ENCODE measurements at places on chromosomes 5 and 9.

GRCh38 chr5:75648712-75649111 lies 37.5 kb downstream of the ANKDD1B start:
- DNase-seq, result peak; percentile 44

DNA sequence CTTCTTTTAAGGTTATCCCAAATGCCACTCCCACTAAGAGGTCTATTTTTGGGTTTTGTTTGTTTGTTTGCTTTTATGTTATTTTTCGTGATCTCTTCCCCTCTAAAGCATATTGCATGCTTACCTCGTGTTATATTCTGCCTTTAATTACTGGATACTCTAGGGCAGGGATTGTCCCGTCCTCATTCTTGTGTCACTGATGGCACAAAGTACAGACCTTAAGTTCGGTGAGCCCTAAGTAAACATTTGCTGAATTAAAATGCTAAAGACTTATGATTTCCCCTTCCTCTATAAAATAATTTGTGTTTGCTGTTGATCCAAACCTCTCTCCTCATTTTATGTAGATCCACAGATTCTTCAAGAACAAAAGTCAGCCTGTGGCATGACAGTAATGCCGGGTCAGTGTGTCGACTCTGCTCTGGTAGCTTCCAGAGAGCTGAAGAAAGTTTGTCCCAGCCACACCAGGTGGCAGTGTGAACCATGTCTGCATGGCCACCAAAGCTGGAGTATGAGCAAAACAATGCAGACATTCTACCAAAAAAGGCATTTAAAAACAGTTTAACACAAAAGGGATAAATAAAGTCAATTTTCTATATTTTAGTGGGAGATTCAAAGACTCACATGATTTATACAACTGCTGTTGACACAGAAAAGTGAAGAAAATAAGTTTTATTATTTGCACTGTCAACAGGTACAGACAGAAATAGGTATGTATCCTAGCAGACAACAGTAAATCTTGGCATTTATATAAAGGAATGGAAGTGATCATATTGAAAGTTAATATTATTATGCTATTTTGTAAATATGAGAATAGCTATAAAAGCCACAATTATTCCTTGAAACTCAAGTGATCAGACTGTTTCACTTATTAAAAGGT lies 17.9 kb upstream of the POC5 start:
- peak; percentile 26 for DNase-seq

- DNase-seq, result no peak
Measured at GRCh38 chr5:135249658-135250057, 149.4 kb downstream of the MACROH2A1 start.

DNA sequence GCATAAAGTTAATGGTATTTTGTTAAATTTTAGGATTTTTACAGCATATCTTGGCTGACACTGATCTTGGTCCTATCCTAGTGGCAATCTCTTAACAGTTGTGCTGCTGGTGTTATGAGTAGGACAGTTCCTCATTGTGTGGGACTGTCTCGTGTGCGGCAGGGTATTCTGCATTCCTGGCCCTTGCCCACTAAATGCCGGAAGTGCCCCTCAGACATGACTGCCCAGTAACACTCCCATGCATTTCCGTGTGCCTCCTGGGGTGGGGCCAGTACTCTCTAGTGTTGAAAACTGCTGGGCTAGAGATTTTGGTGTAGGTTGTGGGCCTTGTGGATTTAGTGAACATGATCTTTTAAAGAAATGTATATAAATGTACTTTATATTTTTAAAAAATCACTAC lies 227.1 kb upstream of the DMRT1 start:
- DNase-seq, result no peak

DNA sequence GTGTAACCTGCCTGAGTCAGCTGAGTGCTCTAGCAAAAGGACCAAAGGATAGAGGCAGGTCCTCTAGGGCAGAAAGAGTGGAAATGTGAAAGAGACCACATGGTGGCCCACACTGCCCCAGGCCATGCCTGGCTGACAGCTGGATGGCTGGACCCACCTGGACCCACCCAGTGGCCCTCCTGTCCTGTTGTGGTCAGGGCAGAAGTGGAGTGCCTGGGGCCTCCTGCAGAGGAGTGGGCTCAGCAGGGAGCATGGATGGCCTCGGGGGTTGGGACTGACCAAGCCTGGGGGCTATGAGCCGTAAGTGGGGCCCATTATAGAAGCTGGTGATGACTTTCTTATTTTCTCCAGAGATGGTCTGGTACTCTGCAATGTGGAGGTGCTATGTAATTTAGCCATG lies 55.7 kb upstream of the FAM120AOS start:
- DNase-seq, result no peak

GRCh38 chr5:32627219-32627870 lies 42.0 kb downstream of the SUB1 start:
- DNase-seq, result no peak

DNA sequence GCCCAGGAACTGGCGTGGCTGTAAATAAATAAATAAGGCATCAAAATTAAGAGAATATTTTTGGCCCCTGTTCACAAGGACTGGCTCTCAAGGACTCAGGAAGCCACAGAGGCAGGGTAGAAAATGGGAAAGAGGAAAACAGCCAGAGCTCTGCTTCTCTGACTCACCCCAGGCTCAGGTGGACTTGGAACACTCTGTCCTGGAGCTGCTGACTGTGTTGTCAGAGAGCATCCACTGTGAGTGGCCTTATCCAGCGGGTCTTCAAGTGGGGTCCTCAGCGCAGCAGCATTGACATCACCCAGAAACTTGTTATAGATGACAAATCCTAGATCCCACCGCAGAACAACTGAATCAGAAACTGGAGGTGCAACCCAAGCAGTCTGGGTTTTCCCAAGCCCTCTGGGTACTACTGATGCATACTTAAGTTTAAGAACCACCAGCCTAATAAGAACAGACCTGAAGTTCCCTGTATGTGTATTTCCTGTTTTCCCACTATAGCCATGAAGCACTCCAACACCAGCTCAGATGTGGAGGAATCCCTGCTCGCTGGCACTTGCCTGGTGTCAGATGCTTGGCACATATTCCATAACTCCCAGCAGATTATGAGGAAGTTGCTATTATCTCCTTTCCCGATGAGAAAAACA lies 20.5 kb downstream of the ADRA1B start:
- no peak for DNase-seq

GRCh38 chr9:38207247-38207778 lies 138.3 kb upstream of the SHB start:
- DNase-seq, result no peak

- DNase-seq, result no peak
Measured at GRCh38 chr5:179599100-179599499, 24.4 kb downstream of the HNRNPH1 start.

- DNase-seq, result peak; percentile 79
Measured at GRCh38 chr9:95508968-95509850, 7.6 kb downstream of the PTCH1 start.

DNA sequence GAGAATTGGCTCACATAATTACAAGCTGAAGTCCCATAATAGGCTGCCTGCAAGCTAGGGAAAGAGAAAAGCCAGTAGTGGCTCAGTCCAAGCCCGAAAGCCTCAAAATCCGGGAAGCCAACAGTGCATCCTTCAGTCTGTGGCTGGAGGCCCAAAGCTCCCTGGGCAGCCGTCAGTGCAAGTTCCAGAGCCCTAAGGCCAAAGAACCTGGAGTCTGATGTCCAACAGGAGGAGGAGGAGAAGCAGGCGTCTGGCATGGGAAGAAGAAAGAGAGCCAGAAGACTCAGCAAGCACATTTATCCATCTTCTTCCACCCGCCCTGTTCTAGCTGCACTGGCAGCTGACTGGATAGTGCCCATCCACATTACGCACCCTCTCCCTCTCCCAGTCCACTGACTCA lies 213.4 kb downstream of the GAS1 start:
- no peak for DNase-seq

DNA sequence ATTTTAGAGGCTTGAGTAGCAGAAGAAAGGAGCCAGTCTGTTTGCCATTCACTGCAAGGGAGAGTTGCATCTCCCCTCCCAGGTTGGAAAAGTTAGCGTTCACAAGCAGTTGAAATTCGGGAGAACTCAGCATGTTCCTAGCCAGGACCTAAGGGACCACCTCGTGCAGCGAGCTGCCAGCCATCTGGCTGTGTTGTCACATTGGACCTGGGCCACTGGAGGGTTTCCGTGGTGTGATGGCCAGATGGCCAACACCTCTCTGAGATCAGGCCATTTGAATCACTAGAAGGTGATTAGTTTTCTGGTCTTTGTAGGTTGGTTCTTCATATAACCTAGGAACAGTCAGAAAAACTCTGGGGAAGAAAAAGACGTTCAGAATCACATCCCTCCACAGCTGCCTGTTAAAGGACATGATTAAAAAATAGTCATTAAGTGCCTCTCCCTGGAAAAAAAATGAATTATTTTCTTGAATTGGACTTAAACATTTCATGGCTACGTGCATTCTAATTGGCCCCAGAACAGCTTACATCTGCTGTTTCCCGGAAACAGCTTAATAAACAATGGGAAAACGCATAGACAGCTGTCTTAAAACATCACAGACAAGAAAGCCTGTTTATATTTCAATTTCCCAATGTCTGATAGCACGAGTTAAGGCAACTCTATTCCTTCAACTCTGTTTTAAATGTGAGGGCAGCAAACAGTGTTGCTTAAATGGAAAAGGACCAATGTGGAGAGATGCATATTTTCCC lies 303.9 kb downstream of the TENT4A start:
- no peak for DNase-seq

- DNase-seq, result no peak
Measured at GRCh38 chr9:78552802-78553201, 255.9 kb downstream of the PSAT1 start.

DNA sequence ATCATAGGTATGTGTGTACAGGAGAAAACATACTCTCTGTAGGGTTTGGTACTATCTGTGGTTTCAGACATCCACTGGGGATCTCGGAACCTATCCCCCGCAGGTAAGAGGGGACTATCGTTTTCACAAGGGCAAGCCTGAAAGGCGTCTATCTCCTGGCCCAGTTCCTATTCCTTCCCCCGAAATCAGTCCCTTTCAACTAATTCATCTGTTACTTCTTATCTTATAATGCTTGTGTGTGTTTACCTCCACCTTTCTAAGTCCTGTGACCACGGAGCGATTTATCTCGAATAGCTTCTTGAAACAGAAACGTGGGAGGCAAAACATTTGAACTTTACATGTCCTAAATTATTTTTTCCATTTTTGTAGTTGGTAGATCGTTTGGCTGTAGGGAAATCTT lies 11.4 kb downstream of the ABO start:
- DNase-seq, result no peak

DNA sequence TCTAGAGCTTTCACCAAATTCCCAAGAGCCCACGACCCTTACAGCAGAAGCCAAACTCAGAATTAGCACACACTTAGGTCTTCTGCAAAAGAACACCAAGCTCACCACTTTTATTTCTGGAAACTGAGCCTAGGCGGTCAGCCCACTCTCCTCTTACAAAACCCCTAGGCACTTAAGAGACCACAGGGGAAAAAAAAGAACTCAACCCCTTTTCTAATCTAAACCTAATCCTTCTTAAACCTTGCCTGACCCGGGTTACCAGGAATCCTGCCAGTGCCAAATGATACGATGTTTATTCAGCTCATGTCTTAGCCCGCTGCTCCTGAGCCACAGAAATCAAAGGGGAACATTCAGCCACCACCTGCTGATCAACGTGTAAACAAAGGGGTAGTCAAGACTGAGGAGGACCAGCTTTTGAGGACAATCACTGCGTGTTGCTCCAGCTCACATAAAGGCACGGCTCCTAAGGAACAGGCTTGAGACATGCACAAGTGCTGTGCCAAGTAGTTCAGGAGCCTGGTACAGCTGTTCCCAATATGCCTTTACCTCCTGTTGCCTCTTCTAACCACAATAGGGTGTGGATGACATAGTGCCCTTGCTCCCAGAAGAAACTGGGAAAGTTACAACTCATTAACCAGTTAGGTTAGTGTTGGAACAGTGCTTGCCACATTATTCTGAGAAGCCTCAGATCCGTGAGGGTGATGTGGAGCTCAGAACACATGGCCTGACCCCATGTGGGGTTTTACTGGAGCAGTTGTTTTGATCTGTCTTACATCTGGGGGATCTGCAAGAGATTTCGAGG lies 49.3 kb downstream of the ZFAND5 start:
- no peak for DNase-seq

DNA sequence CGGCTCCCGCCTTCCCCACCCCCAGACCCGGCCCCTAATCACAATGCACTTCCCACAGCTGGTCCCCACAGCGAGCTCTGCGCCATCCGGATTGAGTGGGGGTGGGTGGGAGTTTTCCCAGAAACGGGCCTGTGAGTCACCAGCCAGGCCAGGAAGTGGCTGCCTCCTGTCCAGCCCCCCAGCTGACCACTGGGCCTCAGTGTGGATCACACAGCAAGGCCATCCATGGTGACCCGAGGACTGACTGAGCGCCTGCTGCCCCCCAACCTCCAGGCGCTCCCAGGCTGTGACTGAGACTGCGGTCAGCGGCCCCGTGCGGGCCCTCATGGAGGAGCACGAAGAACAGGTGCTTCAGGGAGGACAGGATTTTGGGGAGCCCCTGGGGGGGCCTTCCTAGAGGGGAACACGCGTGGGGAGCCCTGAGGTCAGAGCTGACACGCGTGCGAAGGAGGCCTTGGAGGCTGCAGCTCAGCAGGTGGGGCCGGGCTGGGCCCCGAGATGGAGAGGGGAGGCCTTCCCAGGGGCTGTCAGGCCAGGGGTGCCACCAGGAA lies 48.3 kb upstream of the EGFL7 start:
- DNase-seq, result no peak

DNA sequence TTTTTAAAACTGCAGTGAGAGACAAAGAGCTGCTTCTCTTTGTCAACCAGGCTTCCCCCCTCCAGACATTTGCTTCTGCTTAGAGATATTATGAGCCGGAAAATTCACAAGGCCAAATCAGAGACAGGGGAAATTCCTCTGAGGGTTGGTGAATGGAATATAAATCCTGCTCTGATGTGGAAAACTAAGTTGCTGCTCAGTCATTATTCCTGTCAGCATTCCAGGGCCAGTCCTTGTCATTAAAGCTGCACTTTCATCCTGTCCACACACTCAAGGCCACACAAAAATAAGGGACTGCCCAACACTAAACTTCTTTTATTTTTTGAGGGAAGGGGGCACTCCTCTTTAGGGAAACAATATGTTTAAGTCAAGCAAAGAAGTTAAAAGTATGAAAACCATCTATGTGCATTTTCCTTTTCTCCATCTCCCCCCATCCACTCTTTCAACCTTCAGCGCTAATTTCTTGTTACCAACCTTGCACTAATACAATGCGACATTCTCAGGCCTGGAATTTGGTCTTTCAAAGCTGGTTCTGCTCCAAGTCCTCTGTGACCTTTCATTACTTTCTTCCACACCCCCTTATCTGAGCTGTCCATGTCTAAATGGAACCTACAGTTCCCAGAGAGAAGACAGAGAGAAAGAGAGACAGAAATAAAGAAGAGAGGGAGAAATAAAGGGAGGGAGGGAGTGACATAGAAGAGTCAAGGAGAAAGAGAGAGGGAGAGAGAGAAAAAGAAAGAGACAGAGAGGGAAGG lies 118.9 kb upstream of the S1PR3 start:
- DNase-seq, result no peak

- DNase-seq, result no peak
Measured at GRCh38 chr5:10559871-10560270, 4.0 kb upstream of the ANKRD33B start.

Data from activated CD4-positive, alpha-beta T cell treated with anti-CD3 and anti-CD28 coated beads, Interleukin-10, Interleukin-2, amounts not matched to agents 100 ng/mL and 50 ng/mL, durations not matched to agents 16 hours and 8 hours (primary cell).